ENCODE measurements at places on chromosomes 4 and X.

DNA sequence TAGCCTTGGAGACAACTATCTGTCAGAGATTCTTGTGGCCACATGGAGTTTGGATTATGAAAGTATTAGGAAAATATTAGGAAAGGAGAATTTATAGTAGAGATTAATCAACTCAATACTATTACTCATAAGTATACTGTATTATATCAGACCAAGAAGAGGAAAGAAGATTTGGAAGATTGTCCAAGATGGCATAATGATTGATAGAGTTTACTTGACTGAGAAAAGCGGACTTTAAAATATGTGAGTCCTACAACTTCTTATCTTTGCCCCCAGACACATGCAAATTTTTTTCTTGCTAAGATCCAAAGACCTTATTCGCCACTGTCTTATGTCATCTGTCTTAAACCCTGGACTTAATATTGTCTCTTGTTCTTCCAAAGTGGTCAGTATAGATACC, 54.8 kb upstream of the SHISA3 start:
- no peak for DNase-seq

DNA sequence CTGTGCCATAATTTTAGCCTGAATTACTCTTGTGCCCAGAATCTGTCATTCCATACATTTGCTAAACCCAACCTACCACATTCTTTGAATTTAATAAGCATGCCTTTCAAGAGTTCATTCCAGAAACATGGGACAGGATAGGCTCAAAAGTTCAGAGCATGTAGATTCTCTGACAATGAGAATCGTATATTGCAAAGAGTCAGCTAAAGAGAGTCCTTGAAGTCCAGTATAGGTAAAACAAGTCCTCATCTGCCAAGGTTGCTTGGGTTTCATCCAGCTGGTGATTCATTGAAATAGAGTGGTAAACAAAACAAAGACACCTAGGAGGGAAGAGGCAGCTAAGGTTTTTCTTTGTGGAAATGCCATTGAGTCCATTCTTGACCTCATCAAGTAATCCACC, 249.3 kb upstream of the DIPK2B start:
- no peak for DNase-seq

GRCh38 chrX:121579016-121579760, 531.8 kb downstream of the GLUD2 start:
- no peak for DNase-seq

GRCh38 chrX:110851780-110852179, 56.2 kb upstream of the CHRDL1 start:
- DNase-seq, result no peak

DNA sequence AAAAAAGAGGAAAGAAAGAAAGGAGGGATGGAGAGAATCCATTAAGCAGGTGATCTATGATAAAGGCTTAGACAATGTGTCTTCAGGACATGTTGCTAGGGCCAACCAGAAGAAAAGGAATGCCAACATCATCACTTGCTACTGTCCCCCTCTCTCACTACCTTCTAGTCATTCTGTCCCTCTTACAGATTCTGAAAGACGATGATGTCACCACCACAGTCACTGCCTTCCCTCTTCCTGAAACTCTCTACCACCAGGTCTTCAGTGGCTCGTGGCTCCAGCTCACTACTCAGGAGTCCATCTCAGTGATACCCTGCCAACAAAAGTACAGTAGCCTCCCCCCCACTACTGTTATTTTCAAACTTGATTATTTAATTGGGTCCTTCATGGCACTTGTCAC, 64.0 kb downstream of the KCNIP4 start:
- no peak for DNase-seq

- no peak for DNase-seq
Measured at GRCh38 chr4:185666156-185666555, 130.8 kb upstream of the PDLIM3 start.

GRCh38 chrX:67604979-67605703, 61.3 kb downstream of the AR start:
- DNase-seq, result no peak

GRCh38 chr4:123785538-123785937, 388.9 kb downstream of the SPRY1 start:
- DNase-seq, result no peak

- DNase-seq, result no peak
Measured at GRCh38 chr4:144302704-144303536, 162.4 kb upstream of the GYPA start.

- no peak for DNase-seq
Measured at GRCh38 chrX:31314921-31315320, 243.1 kb upstream of the FTHL17 start.

DNA sequence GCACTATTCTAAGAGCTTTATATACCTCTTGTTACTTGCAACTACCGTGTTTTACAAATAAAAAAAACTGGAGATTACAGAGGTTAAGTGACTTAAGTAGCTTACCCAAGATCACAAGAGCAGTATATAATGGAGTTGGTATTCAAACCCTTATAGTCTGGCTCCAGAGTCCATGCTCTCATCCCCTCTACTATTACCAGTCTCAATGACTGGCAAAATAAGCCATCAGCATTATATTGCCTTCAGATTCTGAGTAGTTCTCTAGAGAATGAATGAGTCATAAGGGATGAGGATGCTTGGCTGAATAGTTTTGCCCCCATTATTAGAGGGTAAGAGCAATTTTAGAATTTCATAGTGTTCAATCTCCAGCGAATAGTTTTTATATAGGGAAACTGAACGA, 170.1 kb upstream of the ATOH1 start:
- DNase-seq, result no peak

GRCh38 chr4:60989141-60989540, 211.0 kb upstream of the ADGRL3 start:
- no peak for DNase-seq

DNA sequence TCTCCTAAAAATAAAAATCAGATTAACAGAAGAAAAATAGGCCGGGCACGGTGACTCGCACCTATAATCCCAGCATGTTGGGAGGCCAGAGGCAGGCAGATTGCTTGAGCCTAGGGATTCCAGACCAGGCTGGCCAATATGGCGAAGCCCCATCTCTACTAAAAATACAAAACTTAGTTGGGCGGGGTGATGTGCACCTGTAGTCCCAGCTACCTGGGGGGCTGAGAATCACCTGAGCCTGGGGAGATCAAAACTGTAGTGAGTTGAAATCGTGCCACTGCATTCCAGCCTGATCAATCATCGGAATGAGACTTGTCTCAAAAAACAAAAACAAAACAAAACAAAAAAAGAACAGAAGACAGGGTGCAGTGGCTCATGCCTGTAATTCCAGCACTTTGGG, 32.8 kb upstream of the NOCT start:
- DNase-seq, result no peak

GRCh38 chr4:118154649-118155048, 120.4 kb downstream of the NDST3 start:
- no peak for DNase-seq

- DNase-seq, result no peak
Measured at GRCh38 chr4:57148831-57149505, 38.8 kb upstream of the IGFBP7 start.

- no peak for DNase-seq
Measured at GRCh38 chr4:61200187-61200915, at the start of gene ADGRL3. ADGRL3 (plus strand) TSS chr4:61200326.

GRCh38 chr4:111666826-111667360, 478.4 kb upstream of the FAM241A start:
- DNase-seq, result no peak

GRCh38 chr4:87543835-87544461, 14.8 kb upstream of the SPARCL1 start:
- no peak for DNase-seq

DNA sequence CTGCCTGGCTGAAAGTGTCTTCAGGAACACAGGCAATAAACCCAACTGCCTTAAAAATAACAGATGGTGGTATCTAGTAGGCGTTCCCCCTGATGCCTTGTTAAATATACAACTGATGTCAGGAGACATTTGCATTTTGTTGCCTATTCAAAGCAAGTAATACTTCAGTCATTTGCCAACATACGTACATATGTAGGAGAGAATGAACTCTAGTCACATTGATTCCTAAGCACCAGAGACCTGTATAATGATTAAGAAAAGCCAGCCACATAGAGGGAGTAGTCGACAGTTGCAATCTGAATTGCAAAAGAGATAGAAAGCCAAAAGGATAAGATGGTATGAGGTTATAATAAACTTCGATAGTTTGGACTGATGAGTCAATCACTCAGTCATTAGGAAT, 191.0 kb upstream of the EMCN start:
- no peak for DNase-seq

DNA sequence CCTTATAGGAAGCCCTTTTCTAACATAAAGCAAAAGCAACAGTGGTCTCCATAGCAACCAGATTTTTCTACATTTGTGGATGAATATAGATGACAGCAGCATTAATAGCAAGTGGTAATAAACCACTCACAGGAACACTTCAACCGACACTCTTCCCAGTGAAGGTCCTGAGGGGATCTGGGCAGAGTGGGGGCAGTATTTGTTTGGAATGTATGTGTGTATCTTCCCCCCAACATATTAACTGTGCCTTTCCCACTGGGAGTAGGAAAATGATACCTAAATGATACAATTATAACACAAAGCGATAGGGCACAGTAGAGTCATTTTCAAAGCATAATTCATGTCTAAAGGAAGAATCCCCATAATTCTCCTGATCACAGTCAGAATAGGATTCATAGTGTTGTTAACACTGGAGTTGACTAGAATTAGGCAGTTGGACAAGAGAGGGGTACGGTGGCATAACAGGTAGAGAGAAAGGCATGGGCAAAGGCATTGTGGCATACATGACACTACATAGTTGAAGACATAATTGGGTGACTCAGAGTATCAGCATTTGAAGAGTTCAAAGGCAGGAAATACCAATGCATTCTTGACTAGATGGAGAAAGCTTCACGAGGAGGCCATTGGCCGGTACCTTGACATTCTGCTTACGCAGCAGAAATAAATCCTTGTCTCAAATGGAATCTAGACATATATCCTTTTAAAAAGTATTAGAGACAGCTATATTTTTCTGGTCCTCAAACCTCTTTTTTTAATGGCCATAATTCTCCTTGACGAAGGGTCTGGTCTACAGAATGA, 15.2 kb downstream of the CAPN6 start:
- DNase-seq, result no peak

GRCh38 chr4:41102414-41103092, 111.8 kb downstream of the APBB2 start:
- DNase-seq, result no peak

- peak; percentile 47 for DNase-seq
Measured at GRCh38 chr4:1862055-1862911, 6.3 kb upstream of the LETM1 start.

DNA sequence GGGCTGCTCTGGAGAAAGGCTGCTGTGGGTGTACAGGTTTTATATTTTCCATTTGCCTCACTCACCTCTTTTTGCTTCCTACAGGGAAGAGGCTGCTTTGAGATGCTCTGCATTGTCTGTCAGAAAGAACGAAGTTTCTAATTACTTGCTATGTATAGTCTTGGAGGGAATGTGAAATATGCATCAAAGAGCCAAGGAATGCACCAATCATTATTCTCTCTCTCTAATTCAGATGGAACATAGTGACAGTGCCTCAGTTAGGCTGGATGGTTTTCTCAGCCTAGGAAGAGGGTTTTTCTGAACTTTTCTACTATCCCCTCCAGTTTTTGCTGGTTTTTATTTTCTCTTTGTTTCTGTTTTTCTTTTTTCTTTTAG, 106.8 kb upstream of the SLC4A4 start:
- DNase-seq, result no peak

GRCh38 chr4:147981305-147981704, 249.4 kb downstream of the ARHGAP10 start:
- no peak for DNase-seq

DNA sequence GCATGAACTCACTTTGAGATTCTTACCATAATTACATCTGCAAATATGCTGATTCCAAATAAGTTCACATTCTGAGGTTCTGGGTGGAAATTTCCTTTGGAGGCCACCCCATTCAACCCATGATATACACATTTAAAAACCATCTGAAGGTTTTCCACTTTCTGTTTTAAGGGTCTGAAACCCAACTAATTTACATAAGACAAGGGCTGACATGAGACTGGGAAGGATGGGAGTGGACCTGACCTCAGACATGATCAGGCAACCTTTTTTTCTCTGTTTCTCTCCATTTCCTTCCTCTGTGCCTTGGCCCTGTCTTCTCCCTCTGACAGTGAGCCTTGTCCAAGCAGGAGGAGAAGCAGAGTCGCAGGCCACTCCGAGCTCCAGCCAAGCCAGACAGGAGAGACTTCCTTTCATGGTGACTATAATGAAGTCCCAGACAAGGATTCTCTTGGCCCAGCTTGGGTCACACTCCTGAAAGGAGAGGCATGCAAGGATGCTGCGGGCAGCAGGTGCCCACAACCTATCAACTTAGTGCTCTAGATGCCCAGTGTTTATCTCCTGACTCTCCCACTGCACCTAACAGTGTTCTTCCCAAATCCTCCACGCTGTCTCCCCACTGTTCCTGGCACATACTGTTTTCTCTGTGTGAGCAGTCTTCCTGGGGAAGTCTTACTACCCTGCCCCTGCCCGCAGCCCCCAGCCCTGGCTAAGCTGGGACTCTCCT, 39.9 kb downstream of the MSX1 start:
- no peak for DNase-seq

- DNase-seq, result no peak
Measured at GRCh38 chr4:173411106-173411693, 12.3 kb upstream of the SCRG1 start.

GRCh38 chr4:113823291-113823659, 61.7 kb upstream of the CAMK2D start:
- DNase-seq, result no peak

DNA sequence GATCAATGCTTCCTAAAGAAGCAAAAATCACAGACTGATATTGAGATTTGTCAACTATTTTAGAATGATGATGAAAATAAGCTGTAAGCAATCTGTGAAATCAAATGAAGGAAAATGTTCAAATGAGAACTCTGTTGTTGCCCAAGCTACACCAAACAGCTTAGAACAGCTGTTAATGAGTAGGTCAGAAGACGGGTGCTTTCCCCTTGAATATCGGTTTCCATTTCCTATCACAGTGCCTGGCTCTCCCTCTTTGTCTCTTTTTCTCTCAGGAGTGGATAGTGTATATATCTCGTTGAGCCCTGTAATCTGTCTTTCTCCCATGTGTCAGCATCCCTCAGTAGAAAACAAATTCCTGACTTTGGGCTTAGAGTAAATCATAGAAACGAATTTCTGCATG, 1592.9 kb upstream of the TENM3 start:
- DNase-seq, result no peak

DNA sequence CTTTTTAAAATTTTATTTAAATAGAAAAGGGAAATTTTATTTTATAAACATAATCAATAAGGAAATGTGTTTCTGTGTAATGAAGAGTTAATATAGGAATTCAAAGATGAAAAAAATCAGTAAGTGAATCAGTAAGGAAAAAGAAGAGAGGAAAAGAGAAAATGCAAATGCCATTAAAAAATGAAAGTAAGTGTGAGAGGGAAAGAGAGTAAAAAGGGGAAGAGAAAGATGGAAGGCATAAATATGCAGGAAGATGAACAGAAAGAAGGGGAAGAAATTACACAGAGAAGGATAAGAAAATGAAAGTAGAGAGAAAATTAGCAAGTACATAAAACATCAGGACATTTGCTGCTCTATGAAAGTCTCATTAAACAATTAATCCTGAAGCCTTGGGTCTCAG, 349.9 kb downstream of the FSTL5 start:
- no peak for DNase-seq

Measured in stimulated activated naive CD8-positive, alpha-beta T cell treated with anti-CD3 and anti-CD28 coated beads, Interleukin-15, amount 100 ng/mL, for 72 hours (primary cell).